Activated T-cell treated with anti-CD3 and anti-CD28 coated beads, Interleukin-2, amount 50 U/mL, for 72 hours (primary cell): ENCODE measurements at places on chromosomes 13 and 19. TPM values are rescaled to one million over a fixed set of nuclear protein-coding genes. Genes with fewer than 3 reads are reported as not detected.

GRCh38 chr13:87093399-87093798, 577.8 kb upstream of the SLITRK5 start:
- no peak overlapping the region for H3K27ac ChIP-seq
- no peak overlapping the region for H3K4me3 ChIP-seq
- no peaks in the 10 kb centered on the region for H3K27me3 ChIP-seq
- no peak for DNase-seq
- H3K4me1 ChIP-seq = no peaks in the 10 kb centered on the region
- H3K36me3 ChIP-seq = no peaks in the 10 kb centered on the region

GRCh38 chr13:27699952-27700351, 78.3 kb downstream of the POLR1D start:
- no peak for DNase-seq
- H3K4me1 ChIP-seq = peaks cover 12% of the 10 kb centered on the region
- no peaks in the 10 kb centered on the region for H3K27me3 ChIP-seq
- peaks cover 11% of the 10 kb centered on the region for H3K36me3 ChIP-seq
- no peak overlapping the region for H3K27ac ChIP-seq
- H3K4me3 ChIP-seq = no peak overlapping the region

DNA sequence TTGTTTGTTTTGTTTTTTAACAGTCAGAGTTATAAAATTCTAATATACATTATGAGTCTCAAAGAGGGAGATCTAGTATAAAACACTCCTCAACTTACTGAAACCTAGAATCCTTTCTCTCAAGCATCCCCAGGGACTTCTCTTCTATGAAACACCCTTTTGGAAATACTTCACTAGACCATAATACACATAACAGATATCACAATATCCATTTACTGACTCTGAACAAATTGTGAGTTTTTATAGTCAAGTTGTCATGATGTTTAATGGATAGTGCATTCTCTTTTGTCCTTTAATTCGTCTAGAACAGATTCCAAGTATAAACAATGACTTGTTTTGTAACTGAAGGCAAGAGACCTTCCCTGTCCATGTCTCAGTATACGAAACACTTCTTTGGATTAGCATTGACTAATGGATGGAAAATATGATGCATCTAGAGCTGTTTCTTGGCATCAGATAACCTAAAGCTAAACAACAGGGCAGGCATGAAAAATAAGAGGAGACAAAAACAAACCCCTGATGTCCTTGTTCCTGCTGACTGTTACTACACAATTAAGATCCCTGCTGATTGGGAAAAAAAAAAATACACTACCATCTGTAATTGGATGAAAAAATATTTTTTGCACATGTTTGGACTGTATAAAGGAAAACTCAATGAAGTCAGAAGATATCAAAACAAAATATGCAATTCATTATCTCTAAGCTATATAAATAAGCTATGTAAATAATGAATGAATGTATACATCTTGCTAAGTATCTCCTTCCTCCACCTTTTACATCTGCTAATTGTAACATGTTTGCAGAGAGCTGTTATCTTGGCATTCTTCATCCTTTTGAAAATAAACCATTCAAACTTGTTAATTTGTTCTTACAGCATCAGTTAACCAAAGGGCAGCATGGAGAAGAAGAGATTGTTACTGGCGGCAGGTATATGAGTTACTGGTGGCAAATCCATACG, 214.2 kb downstream of the LACC1 start:
- H3K4me1 ChIP-seq = peaks cover 14% of the 10 kb centered on the region
- H3K27me3 ChIP-seq = peaks cover 14% of the 10 kb centered on the region
- H3K4me3 ChIP-seq = no peak overlapping the region
- H3K36me3 ChIP-seq = no peaks in the 10 kb centered on the region

DNA sequence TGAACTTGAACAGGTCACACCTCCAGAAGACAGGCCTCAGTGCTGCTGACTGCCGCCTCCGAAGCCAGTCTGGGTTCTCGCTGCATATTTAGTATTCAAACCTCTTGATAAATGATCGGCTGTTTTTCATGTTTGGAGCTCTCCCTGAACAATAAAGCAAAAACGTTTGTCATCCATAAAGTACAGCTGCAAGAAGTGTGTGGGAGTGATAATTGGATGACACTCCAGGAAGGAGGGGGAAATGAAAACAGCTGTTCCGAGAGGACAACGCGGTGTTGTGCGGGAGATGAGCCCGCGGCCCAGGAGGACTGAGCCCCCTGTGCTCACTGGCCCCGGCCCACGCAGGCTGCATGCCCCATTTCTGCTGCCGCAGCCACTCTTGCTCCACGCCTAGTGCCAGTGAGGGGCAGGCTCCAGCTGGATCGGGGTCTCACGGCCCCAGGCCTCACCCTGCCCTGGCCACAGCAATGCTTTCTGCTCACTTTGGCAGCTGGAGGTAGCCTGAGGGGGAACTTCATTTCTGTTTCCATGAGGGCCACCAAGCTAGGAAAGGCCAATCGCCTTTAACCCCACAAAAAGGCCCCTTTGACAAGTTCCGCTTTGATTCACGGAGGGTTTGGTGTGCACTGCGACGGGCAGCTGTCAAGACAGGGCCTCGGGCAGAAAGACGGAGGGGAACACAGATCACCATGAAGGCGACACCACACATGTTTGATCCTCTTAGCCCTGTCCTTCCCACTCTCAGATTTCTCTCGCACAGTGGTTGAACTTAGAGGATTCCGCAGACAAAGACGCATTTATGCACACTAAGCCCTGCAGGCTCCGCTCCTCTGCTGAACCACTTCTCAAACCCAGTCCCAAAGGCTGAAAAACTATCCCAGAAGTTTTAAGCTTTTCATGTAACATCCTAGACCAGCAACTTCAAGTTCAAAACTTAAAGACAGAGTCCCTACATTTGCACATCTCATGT, 537.6 kb downstream of the EFNB2 start:
- no peak overlapping the region for H3K27ac ChIP-seq
- H3K36me3 ChIP-seq = no peaks in the 10 kb centered on the region
- no peak for DNase-seq
- H3K4me1 ChIP-seq = no peaks in the 10 kb centered on the region
- no peaks in the 10 kb centered on the region for H3K27me3 ChIP-seq
- no peak overlapping the region for H3K4me3 ChIP-seq

DNA sequence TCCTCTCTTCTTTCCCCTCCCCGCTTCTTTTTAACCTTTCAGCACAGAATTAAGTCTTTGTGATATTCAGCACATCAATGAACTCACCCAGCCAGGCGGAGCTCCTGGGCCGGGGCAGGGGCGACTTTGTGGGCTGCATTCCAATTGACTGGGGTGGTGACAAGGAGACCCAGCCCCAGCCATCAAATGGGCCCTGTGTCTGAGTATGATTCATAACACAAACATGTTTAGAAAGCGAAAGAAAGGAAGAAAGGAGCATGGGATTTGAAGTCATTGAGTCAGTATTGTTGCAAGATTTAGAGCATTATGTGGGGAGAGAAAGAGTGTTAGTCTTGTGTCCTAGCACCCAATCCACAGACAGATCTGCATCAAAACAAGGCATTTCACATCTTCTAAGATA, 185.3 kb downstream of the LHFPL6 start:
- no peaks in the 10 kb centered on the region for H3K36me3 ChIP-seq
- no peak overlapping the region for H3K4me3 ChIP-seq
- DNase-seq = no peak
- H3K27ac ChIP-seq = no peak overlapping the region
- H3K4me1 ChIP-seq = peaks cover 3% of the 10 kb centered on the region
- H3K27me3 ChIP-seq = peaks cover 28% of the 10 kb centered on the region

- H3K27ac ChIP-seq = peak overlapping the region; percentile 93
- H3K4me3 ChIP-seq = peak overlapping the region; percentile 79
- no peak for DNase-seq
- H3K4me1 ChIP-seq = peaks cover 84% of the 10 kb centered on the region
- no peaks in the 10 kb centered on the region for H3K36me3 ChIP-seq
These were observed 5.5 kb upstream of the ADGRE5 start for GRCh38 chr19:14375582-14376291.

DNA sequence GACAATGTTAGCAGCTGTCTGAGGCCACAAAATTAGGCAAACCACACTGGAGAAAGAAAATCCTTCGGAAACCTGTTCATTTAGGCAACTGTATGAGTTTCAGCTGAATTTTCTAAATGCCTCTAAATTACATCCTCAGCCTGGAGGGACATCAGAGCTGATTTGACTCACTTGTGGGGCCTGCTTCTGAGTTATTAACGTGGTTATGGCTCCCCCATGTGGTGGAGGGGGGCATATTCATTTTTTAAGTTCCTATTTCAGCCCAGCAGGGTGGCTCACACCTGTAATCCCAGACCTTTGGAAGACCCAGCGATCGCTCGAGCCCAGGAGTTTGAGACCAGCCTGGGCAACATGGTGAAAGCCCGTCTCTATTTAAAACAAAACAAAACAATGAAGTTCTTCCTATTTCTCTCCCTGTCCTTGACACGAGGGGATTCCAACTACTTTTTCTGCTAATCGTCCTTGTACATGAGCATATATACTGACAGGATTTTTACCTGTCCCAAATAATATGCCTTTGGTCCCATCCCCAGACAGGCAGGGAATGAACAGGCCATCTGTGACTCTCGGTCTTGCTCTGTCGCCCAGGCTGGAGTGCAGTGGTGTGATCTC, 31.5 kb upstream of the HIF3A start:
- H3K4me1 ChIP-seq = peaks cover 27% of the 10 kb centered on the region
- no peaks in the 10 kb centered on the region for H3K36me3 ChIP-seq
- H3K27me3 ChIP-seq = peaks cover 72% of the 10 kb centered on the region
- DNase-seq = peak; percentile 83

- no peaks in the 10 kb centered on the region for H3K4me1 ChIP-seq
- H3K36me3 ChIP-seq = peaks cover 1% of the 10 kb centered on the region
- no peak overlapping the region for H3K4me3 ChIP-seq
- no peak overlapping the region for H3K27ac ChIP-seq
- DNase-seq = no peak
- no peaks in the 10 kb centered on the region for H3K27me3 ChIP-seq
These were observed 93.9 kb downstream of the GADD45B start for GRCh38 chr19:2569596-2570465.

GRCh38 chr13:98301721-98302120, 124.7 kb upstream of the RNF113B start:
- no peak overlapping the region for H3K27ac ChIP-seq
- no peaks in the 10 kb centered on the region for H3K36me3 ChIP-seq
- H3K4me1 ChIP-seq = no peaks in the 10 kb centered on the region
- peaks cover 5% of the 10 kb centered on the region for H3K27me3 ChIP-seq

GRCh38 chr19:6471076-6471475, 7.0 kb downstream of the CRB3 start:
- peaks cover 6% of the 10 kb centered on the region for H3K36me3 ChIP-seq
- DNase-seq = no peak
- no peak overlapping the region for H3K4me3 ChIP-seq
- H3K4me1 ChIP-seq = no peaks in the 10 kb centered on the region

DNA sequence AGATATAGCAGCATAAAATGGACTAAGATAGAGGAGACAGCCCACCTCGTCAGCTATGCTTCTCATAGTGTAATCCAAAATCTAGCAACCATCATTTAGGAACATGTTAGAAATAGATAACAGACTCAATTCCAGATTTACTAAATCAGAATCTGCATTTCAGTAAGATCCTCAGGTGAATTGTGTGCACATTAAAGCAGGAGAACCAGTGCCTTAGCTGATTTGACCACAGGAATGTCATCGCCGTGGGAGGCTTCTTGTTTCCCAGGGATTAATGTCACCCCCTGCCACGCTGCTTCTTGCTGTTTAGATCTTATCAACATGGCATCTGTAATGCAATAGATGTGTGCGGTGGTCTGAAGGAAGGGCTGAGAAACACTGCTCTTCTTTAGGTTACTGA, 84.0 kb downstream of the GPC5 start:
- DNase-seq = no peak
- H3K27ac ChIP-seq = no peak overlapping the region
- H3K4me1 ChIP-seq = no peaks in the 10 kb centered on the region
- H3K36me3 ChIP-seq = no peaks in the 10 kb centered on the region
- H3K27me3 ChIP-seq = no peaks in the 10 kb centered on the region

GRCh38 chr13:28606466-28606865, 52.5 kb upstream of the POMP start:
- no peaks in the 10 kb centered on the region for H3K36me3 ChIP-seq
- no peaks in the 10 kb centered on the region for H3K27me3 ChIP-seq
- DNase-seq = no peak
- peaks cover 32% of the 10 kb centered on the region for H3K4me1 ChIP-seq
- H3K27ac ChIP-seq = no peak overlapping the region
- no peak overlapping the region for H3K4me3 ChIP-seq

DNA sequence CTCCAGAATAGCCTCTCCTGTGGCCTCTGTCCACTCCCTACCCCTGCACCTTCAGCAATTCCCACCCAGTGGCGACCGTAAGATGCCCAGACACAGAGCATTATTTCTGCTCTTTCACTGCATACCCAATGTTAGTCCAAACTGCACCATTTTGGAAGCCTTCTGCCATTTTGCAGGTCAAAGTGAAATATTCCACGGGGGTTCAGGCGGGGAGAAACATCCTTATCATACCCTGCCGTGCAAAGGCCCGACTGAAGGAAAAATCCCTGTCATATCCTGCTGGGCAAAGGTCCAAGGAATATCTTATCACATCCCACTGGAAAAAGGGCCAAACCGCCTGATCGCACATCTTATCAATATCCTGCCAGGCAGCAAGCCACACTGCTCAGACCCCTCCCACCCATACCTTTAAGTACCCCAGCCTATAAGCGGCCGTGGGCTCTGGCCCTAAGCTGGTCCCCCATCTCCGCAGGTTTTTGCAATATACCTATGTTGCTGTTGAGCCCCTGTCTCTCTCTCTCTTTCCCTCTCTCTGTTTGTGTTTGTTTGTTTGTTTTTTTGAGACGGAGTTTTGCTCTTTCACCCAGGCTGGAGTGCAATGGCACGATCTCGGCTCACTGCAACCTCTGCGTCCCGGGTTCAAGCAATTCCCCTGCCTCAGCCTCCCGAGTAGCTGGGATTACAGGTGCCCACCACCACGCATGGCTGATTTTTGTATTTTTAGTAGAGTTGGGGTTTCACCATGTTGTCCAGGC, 18.2 kb downstream of the CLEC11A start:
- H3K36me3 ChIP-seq = no peaks in the 10 kb centered on the region
- DNase-seq = no peak
- H3K27ac ChIP-seq = no peak overlapping the region
- H3K27me3 ChIP-seq = peaks cover 51% of the 10 kb centered on the region

GRCh38 chr19:23525276-23525852, 130.1 kb upstream of the ZNF91 start:
- peaks cover 11% of the 10 kb centered on the region for H3K36me3 ChIP-seq
- H3K4me3 ChIP-seq = no peak overlapping the region
- no peak overlapping the region for H3K27ac ChIP-seq
- H3K27me3 ChIP-seq = no peaks in the 10 kb centered on the region
- DNase-seq = no peak
- H3K4me1 ChIP-seq = no peaks in the 10 kb centered on the region

The CLDN10 gene
- not detected for total RNA-seq

The LRRC63 gene
- 2.5 TPM for total RNA-seq

The TMEM150B gene
- total RNA-seq = not detected

The KIR3DL1 gene
- total RNA-seq = 0.21 TPM

The LAIR1 gene
- total RNA-seq = 8.3 TPM

The MATK gene
- total RNA-seq = 19.2 TPM

The GIPR gene
- 5.9 TPM for total RNA-seq

The PPP1R15A gene
- 153 TPM for total RNA-seq

The THAP8 gene
- total RNA-seq = 1.1 TPM

The ICAM5 gene
- total RNA-seq = 3.8 TPM

The MAMSTR gene
- 0.89 TPM for total RNA-seq

The RPL36 gene
- total RNA-seq = 1,302 TPM

The AMER2 gene
- 0.02 TPM for total RNA-seq

The CYP2A6 gene
- not detected for total RNA-seq
